ENCODE measurements at places on chromosomes 13 and 19.
A peak's percentile ranks its signal among the peaks of the same experiment; 100 is the strongest.

- DNase-seq: peak; percentile 35
These were observed 3.3 kb downstream of the OR10H1 start for GRCh38 chr19:15812060-15812722.

- DNase-seq: no peak
These were observed 151.3 kb downstream of the PTPRS start for GRCh38 chr19:5189318-5189607.

GRCh38 chr19:42250666-42251531 is 4.0 kb downstream of the ERF start:
- no peak for DNase-seq

DNA sequence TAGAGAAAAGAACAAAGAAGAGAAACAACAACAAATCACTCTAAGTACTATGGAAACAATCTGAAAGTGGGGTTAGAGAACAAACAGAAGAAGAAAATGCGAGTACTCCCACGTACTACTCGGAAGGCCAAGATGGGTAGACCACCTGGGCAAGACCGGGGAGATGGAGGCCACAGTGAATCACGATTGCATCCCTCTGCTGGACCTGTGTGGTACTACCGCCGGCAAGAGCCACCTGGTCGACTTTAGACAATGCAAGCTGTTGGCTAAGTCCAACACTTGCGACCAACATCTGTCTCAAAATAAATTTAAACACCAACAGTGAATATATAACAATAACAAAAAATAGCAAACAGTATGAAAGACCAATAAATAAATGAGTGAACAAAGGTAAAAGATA is 45.5 kb upstream of the ZNF91 start:
- no peak for DNase-seq

GRCh38 chr13:79703772-79704171 is 222.8 kb downstream of the NDFIP2 start:
- DNase-seq: no peak

GRCh38 chr13:36543671-36544070 is 111.4 kb downstream of the CCNA1 start:
- DNase-seq: no peak

DNA sequence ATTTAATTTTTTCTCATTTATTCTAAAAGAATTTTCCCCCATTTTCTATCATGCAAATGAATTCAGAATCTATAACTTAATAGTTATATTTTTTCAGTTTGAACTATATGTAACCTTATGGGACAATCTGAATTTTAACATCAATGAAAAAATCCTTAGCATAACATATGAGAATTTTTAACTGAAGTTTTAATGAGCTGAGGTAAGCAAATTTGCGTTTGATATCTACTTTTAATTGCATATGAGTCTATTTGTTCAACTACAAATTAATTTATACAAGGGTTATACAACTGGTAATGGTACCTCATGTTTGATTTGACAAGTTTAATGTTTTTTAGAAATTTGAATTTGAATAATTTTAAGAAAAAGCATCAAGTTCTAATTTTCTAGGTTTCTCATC is 384.4 kb upstream of the PCDH9 start:
- no peak for DNase-seq

DNA sequence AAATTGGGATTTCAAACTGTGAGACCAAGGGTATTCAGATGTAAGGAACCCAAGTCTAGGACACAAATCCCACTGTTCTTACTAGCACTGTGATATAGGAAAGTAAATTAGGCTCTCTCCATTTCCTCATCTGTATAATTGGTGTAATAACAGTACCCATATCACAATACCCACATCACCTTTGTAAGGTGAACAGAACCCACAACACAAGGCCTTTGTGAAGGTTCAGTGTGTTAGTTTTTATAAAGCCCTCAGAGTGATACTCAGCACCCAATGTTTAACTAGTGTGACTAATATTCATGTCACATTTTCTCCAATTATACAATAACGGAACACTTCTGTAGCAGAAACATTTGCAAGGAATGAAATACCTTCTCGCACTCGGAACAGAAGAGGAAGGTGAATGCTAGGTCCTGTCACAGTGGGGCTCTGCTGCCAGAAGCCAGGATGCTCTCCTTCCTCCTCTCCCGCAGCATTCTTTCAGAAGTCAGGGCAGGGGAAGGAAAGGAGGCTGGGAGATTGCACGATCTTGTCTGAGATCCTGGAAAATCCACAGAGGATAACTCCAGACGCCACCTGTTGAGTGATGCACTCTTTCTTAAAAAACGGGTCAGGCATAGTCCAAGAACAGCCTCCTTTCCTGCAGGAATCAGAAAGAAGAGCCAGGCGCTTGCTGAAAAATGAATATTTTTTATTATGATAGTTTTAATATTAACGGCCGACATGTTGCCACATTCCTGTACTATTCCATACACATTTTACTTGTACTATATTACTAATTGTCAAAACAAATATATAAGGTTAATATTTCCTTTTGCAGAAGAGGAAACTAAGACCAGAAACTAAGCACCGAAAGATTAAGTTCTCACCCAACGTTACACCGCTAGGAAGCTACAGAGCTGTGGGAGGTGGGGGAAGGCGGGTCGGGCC is 762 bp downstream of the ZNF45 start:
- no peak for DNase-seq

GRCh38 chr13:43306372-43306771 is 283.0 kb downstream of the DNAJC15 start:
- DNase-seq: no peak

DNA sequence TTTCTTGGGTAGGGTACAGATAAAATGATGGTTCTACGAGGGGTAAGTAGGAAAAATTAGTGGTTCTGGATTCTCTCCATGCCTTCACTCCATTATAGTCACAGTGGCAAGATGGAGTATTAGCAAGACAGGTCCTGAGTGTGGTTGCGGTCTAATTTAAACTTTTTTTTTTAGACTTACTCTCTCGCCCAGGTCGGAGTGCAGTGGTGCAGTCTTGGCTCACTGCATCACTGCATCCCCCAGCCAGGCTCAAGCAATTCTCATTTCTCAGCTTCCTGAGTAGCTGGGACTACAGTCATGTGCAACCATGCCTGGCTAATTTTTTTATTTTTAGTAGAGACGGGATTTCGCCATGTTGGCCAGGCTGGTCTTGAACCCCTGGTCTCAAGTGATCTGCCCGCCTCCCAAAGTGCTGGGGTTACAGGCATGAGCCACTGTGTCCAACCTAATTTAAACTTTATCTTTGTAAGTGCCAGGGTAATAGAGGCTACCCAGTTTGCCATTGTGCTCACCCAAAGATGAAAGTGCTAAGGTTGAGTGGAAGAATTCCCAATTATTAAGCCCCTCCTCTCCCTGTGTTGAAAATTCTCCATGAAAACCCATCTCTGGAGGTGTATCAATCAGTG is 135.6 kb downstream of the TM9SF2 start:
- no peak for DNase-seq

- no peak for DNase-seq
These were observed 162.1 kb upstream of the MIR17HG start for GRCh38 chr13:91185294-91185863.

DNA sequence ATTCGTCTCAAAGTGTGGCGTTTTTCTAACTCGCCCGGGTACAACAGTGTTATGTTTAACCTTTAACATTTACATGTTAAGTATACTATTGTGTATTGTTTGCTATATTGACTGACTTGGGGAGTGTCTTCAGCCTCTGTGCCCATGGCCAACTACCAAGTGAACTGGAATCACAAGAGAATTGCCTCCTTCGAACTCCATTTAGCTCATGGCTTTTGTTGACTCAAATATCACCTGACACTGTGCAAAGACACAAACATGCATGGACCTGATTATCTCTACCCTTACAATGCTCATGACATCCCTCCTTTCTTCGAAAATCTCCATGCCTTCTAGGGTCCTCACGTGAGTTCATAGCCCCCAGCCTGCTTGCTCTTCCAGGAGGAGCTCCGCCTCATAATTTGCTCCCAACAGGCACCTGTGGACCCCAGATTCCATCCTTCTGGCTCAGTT is 704 bp downstream of the ZNF814 start:
- no peak for DNase-seq

GRCh38 chr13:59746291-59746962 is 417.3 kb downstream of the DIAPH3 start:
- DNase-seq: no peak

GRCh38 chr19:16326401-16327168 is 2.0 kb downstream of the KLF2 start:
- DNase-seq: peak; percentile 45

DNA sequence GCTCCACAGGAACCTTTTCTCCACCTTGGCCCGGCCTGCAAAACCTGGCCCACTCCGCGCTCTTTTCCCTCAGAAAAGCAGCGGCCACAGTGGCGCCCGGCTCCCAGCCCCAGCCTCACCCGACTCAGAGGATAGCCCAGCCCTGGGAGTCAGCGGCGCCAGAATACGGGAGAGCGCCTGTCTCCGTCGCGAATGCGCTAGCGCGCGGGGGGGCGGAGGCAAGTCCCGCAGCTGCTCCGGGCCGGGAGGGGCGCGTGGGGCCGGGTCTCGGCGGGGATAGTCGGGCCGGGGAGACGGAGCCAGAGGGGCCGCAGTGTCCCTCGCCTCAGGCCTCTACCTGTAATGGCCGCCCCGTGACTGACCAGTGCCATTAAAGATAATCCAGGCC is at the start of gene ZFP30:
Gene ZFP30, minus strand, starts transcription at position 165 of the 388 bp plus-strand sequence. CDS start 7,643 bp downstream, outside the sequence.
- peak; percentile 72 for DNase-seq

DNA sequence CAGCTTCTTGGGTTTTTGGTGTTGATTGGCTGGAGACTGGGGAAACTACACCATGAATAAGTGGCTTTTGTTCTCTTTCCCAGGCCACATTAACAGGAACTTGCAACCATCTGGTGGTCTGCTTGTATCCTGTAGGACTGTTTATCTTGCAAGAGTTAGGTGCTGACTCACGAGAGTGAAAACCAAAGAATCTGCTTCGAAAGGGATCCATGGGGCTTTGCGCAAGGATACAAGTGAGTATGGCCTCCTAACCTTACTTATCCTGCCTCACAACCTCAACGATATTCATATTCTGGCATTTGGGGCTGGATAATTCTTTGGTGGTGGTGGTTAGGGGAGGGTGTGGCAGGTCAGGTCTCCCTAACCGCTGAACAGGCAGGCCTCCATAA is 4.7 kb upstream of the SIGLECL1 start:
- no peak for DNase-seq

- no peak for DNase-seq
These were observed 15.0 kb downstream of the PAF1 start for GRCh38 chr19:39375929-39376328.

DNA sequence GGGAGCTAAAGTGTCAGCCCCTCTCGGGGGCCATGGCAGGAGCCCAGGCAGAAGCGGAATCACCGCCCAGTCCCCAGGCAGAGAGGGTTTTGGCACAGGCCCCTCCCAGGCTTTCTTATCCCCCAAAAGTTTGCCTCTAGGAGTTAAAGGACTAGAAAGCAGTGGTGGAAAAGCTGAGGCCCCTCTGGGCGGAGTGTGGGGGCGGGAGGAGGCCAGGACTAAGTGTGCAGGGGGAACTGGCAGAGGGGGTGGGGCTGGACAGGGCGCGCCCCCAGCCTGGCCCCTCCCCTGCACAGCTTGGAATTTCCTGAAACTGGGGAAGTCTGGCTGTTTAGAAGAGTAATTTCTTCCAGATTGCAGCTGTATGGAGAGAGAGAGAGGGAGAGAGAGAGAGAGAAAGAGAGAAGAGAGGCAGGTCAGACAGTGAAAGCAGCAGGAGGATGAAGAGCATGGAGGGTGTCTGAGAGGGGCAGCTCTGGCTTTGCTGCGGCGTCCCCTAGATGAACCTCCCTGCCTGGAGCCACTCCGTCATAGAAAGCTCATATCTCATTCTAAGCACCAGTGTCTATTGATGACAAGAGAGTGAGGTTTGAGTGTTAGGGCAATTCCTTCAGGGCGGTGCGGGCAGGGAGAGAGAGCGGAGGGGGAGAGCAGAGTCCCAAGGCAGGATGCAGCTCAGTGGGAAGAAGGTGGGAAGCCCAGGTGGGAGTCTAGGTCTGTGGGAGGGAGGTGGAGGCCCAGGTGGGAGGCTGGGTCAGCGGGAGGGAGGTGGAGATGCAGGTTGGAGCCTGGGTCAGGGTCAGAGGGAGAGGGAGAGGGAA is at the start of gene CDC42EP5:
Gene CDC42EP5, minus strand, starts transcription at position 226 of the 821 bp plus-strand sequence. CDS start 7,749 bp downstream, outside the sequence.
- DNase-seq: no peak

- no peak for DNase-seq
These were observed 14.5 kb upstream of the TRPC4 start for GRCh38 chr13:37884026-37884425.

GRCh38 chr13:91722267-91722884 is 324.0 kb downstream of the GPC5 start:
- no peak for DNase-seq

GRCh38 chr13:41049480-41050440 is 11.5 kb upstream of the WBP4 start:
- DNase-seq: no peak

- no peak for DNase-seq
These were observed 353 bp downstream of the ENOX1 start for GRCh38 chr13:43786472-43786765.
